ENCODE measurements at places on chromosomes 11 and 22. TPM values are rescaled to one million over a fixed set of nuclear protein-coding genes. Genes with fewer than 3 reads are reported as not detected.

DNA sequence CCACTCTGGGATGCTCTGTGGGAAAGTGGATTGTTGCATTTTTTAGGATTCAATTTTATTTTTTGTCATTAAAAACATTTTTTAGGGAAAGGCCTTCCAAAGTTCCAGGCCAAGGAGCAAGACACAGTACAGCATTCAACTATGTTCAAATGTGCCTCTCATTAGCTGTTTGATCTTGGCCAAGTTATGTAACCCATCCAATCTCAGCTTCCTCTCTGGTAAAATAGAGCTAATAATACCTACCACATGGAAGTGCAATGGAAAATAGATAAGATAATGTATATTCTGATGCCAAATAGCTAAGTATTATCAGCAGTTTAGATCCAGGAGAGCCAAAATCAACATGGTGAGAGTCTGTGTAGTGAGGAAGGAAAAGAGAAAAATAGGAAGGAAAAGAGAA lies 220.3 kb upstream of the SESN3 start:
- no peak overlapping the region for H3K27ac ChIP-seq
- DNase-seq, result peak; percentile 61
- H3K4me1 ChIP-seq, result peaks cover 9% of the 10 kb centered on the region
- H3K36me3 ChIP-seq, result no peaks in the 10 kb centered on the region

- no peaks in the 10 kb centered on the region for H3K27me3 ChIP-seq
- peaks cover 39% of the 10 kb centered on the region for H3K4me1 ChIP-seq
- no peak overlapping the region for H3K4me3 ChIP-seq
Measured at GRCh38 chr22:46578824-46579561, 41.2 kb upstream of the GRAMD4 start.

DNA sequence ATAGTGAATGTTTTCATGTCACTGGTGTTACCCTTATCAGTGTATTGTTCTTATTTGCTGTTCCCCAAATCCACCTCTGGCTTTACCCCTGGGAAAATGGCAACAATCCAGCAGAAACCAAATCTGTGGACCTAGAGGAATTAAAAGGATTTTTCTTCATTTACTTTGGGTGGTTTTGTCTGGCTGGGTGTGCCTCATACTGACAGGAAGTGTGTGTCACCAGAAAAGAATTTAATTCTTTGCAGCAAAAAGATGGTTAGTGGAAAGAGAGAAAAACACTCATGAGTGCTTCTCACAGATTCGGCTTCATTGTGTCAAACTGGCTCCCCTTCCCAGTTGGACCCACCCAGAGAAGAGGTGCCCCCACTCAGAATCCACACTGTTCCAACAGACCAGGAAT lies 38.9 kb downstream of the FZD4 start:
- H3K36me3 ChIP-seq, result no peaks in the 10 kb centered on the region
- DNase-seq, result peak; percentile 80
- H3K4me3 ChIP-seq, result no peak overlapping the region
- H3K27me3 ChIP-seq, result no peaks in the 10 kb centered on the region
- no peaks in the 10 kb centered on the region for H3K4me1 ChIP-seq
- H3K27ac ChIP-seq, result no peak overlapping the region

GRCh38 chr11:38667359-38667758 lies 2069.3 kb upstream of the RAG2 start:
- DNase-seq, result no peak
- no peaks in the 10 kb centered on the region for H3K27me3 ChIP-seq
- no peak overlapping the region for H3K27ac ChIP-seq
- H3K36me3 ChIP-seq, result no peaks in the 10 kb centered on the region
- no peaks in the 10 kb centered on the region for H3K4me1 ChIP-seq
- no peak overlapping the region for H3K4me3 ChIP-seq

DNA sequence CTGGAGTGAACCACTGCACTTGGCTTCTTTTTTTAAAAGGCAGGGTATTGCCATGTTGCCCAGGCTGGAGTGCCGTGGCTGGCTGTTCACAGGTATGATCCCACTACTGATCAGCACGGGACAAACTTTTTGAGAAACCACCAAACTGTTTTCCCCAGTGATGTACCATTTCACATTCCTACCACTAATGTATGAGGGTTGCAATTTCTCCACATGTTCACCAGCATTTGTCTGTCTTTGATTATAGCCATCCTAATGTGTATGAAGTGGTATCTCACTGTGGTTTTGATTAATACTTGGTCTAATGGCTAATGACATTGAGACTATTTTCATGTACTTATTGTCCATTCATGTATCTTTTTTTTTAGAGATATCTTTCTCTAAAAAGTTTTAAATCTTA lies 41.5 kb upstream of the EP300 start:
- no peak overlapping the region for H3K4me3 ChIP-seq
- no peaks in the 10 kb centered on the region for H3K27me3 ChIP-seq
- no peak overlapping the region for H3K27ac ChIP-seq
- no peaks in the 10 kb centered on the region for H3K36me3 ChIP-seq
- H3K4me1 ChIP-seq, result no peaks in the 10 kb centered on the region

Gene ALKBH3
- total RNA-seq, result 31.0 TPM

- H3K36me3 ChIP-seq, result no peaks in the 10 kb centered on the region
- no peak for DNase-seq
- no peaks in the 10 kb centered on the region for H3K27me3 ChIP-seq
- H3K27ac ChIP-seq, result no peak overlapping the region
- no peak overlapping the region for H3K4me3 ChIP-seq
Measured at GRCh38 chr11:127925475-127925874, 661.9 kb downstream of the ETS1 start.

DNA sequence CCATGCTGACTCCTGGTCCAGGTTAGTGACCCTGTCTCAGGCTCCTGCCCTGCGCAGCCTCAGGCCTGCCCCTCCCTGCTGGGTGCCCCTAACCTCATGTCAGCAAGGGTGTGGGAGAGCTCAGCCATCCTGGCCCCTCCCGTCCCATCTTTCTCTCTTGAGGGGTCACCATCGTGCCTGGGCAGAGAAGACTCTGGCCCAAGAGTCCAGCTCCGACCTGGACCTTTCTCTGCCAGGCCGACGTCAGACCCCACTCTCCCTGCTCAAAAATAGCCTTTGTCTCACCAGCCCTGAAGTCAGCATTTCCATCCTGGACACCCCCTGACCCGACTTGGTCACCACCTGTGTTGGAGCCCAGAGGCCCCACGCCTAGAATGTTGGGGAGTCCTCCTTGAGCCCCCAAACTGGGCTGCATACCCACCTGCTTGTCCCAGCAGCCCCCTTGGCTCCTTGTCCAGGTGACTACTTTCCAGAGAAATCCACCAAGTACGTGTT lies 4.9 kb downstream of the SCGB1C1 start:
- no peak overlapping the region for H3K4me3 ChIP-seq
- no peak overlapping the region for H3K27ac ChIP-seq
- H3K4me1 ChIP-seq, result no peaks in the 10 kb centered on the region
- no peaks in the 10 kb centered on the region for H3K36me3 ChIP-seq

DNA sequence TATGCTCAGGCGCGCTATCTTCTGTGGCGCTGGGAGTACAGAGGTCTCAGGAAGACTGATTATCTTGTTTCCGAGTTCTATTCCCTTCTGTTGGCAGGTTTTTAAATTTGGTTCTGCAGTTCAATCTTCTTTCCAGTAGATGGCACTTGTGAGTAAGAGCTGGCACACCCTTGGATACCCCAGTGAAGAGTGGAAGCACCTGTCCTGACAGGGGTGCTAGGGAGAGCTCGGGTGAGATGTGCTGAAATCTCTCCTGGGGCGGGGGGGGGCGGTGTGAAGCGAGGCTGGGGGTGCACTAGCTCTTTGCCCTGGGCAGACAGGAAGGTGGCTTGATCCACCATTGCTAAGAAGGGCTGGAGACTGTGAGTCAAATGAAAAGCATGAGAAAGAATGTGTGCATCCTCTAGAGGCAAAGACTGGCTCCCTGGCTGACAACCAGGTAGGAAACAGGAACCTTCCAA lies 679.9 kb upstream of the CCDC179 start:
- H3K4me1 ChIP-seq, result no peaks in the 10 kb centered on the region
- no peaks in the 10 kb centered on the region for H3K36me3 ChIP-seq
- H3K27me3 ChIP-seq, result no peaks in the 10 kb centered on the region

DNA sequence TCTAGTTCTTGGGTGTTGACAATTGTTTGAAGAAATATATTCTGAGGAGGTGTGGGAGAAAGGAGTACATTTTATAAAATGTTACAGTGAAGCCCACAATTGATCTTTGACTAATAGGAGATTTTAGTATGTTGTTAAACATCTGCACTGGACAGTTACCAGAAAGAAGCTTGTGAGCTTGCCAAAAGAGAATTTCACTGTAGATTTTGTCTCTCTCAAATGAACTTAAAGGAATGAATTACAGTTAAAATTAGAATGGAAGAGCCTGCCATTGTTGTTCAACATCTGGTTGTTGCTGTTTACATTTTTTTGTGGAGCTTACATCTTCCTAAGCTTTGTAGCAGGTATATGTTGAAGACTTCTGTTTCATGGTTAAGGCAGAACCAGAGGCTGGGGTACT lies 620.5 kb upstream of the CCDC179 start:
- H3K36me3 ChIP-seq, result no peaks in the 10 kb centered on the region
- H3K27ac ChIP-seq, result no peak overlapping the region
- no peaks in the 10 kb centered on the region for H3K27me3 ChIP-seq
- H3K4me1 ChIP-seq, result no peaks in the 10 kb centered on the region
- H3K4me3 ChIP-seq, result no peak overlapping the region

DNA sequence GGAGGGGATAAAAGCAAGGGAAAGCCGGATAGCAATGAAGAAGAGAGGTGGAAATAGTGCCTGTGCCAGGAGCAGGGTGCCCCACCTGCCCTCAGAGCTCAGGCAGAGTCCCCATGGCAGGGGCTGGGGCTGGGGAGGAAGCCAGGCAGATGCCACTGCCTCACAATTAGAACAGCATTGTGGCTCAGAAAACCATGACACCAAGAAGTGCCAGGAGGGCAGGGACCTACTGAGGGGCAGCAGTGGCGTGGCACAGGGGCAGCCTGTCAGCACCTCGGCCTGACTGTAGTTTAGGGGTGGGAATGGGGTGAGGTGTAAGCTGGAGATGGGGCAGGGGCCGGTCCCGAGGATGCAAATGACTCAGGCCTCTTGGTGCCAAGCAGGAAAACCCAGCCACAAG lies 532.1 kb upstream of the B3GAT1 start:
- no peaks in the 10 kb centered on the region for H3K27me3 ChIP-seq
- no peak overlapping the region for H3K4me3 ChIP-seq
- no peaks in the 10 kb centered on the region for H3K36me3 ChIP-seq
- H3K27ac ChIP-seq, result no peak overlapping the region
- DNase-seq, result no peak

- H3K27me3 ChIP-seq, result no peaks in the 10 kb centered on the region
- H3K4me1 ChIP-seq, result no peaks in the 10 kb centered on the region
- DNase-seq, result no peak
- H3K36me3 ChIP-seq, result no peaks in the 10 kb centered on the region
- H3K27ac ChIP-seq, result no peak overlapping the region
Measured at GRCh38 chr11:115049796-115050195, 371.5 kb downstream of the NXPE2 start.

GRCh38 chr11:8597182-8597581 lies 3.2 kb upstream of the STK33 start:
- H3K27ac ChIP-seq, result no peak overlapping the region
- DNase-seq, result no peak
- no peaks in the 10 kb centered on the region for H3K36me3 ChIP-seq
- H3K4me1 ChIP-seq, result peaks cover 4% of the 10 kb centered on the region

- H3K27me3 ChIP-seq, result no peaks in the 10 kb centered on the region
- DNase-seq, result no peak
- no peaks in the 10 kb centered on the region for H3K36me3 ChIP-seq
- H3K4me3 ChIP-seq, result no peak within 1 kb of the TSS
- no peaks in the 10 kb centered on the region for H3K4me1 ChIP-seq
- H3K27ac ChIP-seq, result no peak within 1 kb of the TSS
Measured at GRCh38 chr11:1157645-1158591, at the start of gene MUC5AC. Gene MUC5AC, plus strand, starts transcription at chr11:1157953. Its CDS starts 47 bp downstream, at chr11:1158000.

DNA sequence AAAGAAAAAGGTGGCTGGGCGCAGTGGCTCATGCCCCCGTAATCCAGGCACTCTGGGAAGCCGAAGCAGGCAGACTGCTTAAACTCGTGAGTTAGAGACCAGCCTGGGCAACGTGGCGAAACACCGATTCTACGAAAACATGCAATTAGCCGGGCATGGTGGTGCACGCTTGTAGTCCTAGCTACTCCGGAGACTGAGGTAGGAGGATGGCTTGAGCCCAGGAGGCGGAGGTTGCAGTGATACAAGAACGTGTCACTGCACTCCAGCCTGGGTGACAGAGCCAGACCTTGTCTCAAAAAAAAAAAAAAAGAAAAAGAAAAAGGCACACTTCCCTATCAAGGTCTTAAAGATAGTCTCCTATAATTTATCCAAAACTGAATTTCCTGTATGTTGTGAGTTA lies 39.4 kb downstream of the DGCR2 start:
- no peaks in the 10 kb centered on the region for H3K36me3 ChIP-seq
- no peaks in the 10 kb centered on the region for H3K4me1 ChIP-seq
- H3K4me3 ChIP-seq, result no peak overlapping the region
- no peak overlapping the region for H3K27ac ChIP-seq

GRCh38 chr11:86459682-86460460 lies 85.2 kb downstream of the CCDC81 start:
- H3K4me3 ChIP-seq, result no peak overlapping the region
- H3K4me1 ChIP-seq, result no peaks in the 10 kb centered on the region
- H3K36me3 ChIP-seq, result no peaks in the 10 kb centered on the region
- no peaks in the 10 kb centered on the region for H3K27me3 ChIP-seq

GRCh38 chr11:33731723-33732531 lies 4.3 kb downstream of the CD59 start:
- H3K4me1 ChIP-seq, result peaks cover 14% of the 10 kb centered on the region
- DNase-seq, result peak; percentile 38
- H3K27me3 ChIP-seq, result no peaks in the 10 kb centered on the region
- no peak overlapping the region for H3K27ac ChIP-seq

GRCh38 chr11:103903621-103904323 lies 132.7 kb upstream of the DDI1 start:
- H3K27ac ChIP-seq, result no peak overlapping the region
- no peak overlapping the region for H3K4me3 ChIP-seq
- H3K36me3 ChIP-seq, result peaks cover 4% of the 10 kb centered on the region
- H3K4me1 ChIP-seq, result no peaks in the 10 kb centered on the region
- no peaks in the 10 kb centered on the region for H3K27me3 ChIP-seq

Gene LMO1
- 0.45 TPM for total RNA-seq

- no peak for DNase-seq
- peak overlapping the region; percentile 20 for H3K27ac ChIP-seq
- no peak overlapping the region for H3K4me3 ChIP-seq
- H3K36me3 ChIP-seq, result no peaks in the 10 kb centered on the region
- peaks cover 9% of the 10 kb centered on the region for H3K4me1 ChIP-seq
- H3K27me3 ChIP-seq, result no peaks in the 10 kb centered on the region
Measured at GRCh38 chr11:118820412-118821357, 29.7 kb upstream of the DDX6 start.

DNA sequence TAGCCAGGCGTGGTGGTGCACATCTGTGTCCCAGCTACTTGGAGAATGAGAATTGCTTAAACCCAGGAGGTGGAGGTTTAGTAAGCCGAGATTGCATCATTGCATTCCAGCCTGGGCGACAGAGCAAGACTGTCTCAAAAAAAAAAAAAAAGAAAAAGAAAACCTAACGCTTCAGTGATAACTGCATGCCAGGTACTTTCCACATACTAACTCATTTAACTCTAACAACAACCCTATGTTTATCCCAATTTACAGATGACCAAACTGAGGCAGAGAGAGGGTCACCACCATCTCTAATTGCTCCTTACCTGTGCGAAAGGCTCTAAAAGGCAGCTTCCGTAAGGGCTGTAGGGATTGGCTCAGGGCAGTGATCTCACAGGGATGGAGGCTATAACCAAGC lies 11.6 kb downstream of the PISD start:
- no peak for DNase-seq
- peaks cover 3% of the 10 kb centered on the region for H3K4me1 ChIP-seq
- peaks cover 14% of the 10 kb centered on the region for H3K36me3 ChIP-seq
- no peak overlapping the region for H3K4me3 ChIP-seq

Gene GAS2
- 9.6 TPM for total RNA-seq

Gene PDE2A
- 0.92 TPM for total RNA-seq
